Smooth muscle cell of the brain vasculature (primary cell): ENCODE measurements at places on chromosomes 1 and 21.

DNA sequence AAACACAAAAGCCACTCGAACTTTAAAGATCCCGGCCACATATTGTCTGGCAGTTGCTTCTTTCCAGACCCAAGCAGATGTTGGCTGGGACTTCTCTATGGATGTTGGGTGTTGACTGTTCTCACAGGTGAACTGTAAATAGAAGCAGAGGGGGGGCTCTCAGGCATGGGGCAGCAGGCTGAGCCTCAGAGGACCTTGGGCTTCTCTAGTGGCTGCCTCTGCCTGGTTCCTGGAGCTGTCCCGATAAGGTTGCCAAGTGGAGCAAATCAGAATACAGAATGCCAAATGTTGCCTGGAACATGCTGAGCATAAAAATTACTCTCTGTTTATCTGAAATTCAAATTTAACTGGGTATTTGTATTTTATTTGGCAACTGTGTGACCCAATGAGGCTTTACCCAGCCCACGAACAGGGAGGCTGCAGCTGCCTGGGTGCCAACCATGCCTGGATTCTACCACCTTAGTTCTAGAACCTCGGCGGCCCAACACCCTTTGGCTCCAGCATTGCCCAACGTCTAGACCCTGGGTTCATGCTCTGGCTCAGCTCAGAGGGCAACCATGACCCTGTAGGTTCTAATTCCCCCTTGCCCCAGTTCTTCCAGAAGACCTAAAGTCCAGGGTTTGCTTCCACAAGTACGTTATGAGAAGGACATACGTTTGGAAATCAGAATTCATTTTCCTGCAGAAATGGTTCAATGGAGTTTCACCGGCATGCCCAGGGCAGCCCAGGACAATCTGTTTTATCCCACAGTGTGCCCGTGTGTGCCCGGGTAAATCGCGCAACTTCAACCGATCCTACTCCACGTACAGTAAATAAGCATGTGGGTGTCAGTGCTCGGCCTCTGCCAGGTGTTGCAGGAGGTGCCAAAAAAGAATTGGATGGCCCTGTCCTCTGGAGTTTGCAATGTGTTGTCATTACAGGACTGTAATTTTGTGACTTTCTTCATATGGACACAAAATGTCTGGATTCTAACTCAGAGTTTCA, 5.4 kb upstream of the SLC45A1 start:
- no peak for DNase-seq

DNA sequence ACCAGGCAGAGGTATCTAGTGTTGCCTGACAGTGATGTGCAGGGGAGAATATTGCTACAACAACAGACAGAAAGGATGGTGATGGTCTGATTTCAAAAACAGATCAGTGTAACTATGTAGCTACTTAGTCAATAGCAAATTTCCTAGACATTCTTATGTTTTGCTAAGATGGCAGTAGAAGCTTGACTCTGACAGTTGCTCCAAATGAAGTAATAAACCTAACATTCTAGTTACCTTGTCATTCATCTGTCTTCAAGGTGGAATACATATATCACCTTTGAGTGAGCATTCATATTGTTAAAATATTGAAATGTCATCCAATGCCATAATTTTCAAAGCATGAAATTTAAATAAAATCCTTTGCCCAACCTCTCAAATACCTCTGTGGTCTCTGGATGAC, 617.4 kb downstream of the USP25 start:
- DNase-seq, result no peak

DNA sequence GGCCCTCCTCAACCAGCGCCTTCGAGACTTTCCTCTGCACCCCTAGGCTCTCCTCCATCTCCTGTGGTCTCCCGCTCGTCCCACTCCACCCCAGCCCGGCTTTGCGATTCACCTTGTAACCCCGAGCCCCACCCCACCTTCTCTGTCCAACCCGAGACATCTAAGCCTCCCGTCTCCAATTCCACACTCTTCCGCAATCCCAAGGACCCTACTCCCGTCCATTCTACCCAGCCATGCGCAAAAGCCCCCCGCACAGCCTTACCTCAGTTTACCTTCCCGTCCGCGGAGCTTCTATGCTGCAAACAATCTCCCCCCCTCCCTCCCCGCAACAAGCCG, 174 bp downstream of the SH3BP5L start:
- DNase-seq, result no peak

DNA sequence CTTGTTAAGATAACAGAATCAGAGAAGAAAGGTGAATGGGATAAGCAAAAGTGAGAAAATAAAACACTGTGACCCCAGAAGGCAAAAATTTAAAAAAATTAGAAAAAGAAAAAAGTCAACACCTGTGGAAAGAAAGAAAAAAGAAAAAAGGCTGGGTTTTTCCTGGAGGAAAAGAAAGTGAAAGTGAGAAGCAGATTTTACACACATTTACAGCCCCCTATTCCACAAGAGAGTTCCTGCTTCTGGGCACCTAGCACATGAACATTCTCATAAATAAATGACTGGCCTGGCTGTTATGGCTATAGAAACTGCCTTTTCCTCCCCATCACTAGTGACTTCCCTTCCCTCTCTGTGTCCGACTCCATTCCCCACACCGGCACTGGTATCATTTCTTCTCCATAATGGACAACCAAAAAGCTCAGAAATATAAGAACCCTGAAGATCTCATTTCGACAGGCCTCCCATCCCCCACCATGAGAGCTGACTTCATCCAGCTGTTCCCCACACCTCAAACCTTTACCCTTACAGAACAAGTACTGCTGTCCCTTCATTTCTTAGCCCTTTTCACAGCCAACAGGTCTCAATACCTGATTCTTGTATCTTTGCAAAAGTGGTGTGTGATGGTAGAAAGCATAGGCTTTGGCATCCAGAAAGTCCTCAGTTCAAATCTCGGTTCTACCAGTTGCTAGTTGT, 12.6 kb downstream of the MTF1 start:
- DNase-seq, result no peak

DNA sequence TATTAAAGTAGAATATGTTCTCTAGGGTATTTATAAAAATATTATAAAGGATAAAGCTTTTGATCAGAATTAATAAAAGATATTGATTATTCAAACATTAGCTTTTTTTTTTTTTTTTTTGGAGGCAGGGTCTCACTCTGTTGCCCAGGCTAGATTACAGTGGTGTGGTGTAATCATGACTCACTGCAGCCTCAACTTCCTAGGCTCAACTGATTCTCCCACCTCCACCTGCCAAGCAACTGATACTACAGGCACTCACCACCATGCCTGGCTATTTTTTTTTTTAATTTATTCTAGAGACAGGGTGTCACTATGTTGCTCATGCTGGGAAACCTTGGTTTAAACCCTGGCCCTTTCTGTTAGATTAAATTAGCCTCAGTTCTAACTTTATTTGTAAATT, 188.3 kb downstream of the CLEC20A start:
- no peak for DNase-seq

- DNase-seq, result no peak
These were observed 249.7 kb upstream of the RUNX1 start for GRCh38 chr21:35298757-35299156.

DNA sequence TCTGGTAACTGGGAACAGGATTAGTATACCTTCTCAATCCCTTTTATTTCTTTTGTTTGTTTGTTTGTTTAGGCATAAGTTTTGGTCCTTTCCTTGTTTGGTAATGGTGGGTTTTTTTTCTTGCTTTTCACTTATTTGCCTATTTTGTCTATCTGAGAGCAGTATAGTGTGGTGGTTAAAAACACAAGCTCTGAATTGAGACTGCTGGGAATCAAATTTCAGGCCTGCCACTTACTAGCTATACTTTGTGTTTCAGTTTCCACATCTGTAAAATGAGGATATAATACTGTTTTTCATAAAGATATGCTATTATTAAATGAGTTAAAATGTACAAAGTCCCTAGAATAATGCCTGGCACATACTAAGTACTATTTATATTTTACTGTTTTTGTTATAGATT, 81.6 kb upstream of the IVNS1ABP start:
- no peak for DNase-seq

- DNase-seq, result no peak
These were observed 28.1 kb upstream of the ACBD6 start for GRCh38 chr1:180530501-180530900.

- DNase-seq, result no peak
These were observed 1035.7 kb downstream of the ADGRL2 start for GRCh38 chr1:82836213-82836972.

DNA sequence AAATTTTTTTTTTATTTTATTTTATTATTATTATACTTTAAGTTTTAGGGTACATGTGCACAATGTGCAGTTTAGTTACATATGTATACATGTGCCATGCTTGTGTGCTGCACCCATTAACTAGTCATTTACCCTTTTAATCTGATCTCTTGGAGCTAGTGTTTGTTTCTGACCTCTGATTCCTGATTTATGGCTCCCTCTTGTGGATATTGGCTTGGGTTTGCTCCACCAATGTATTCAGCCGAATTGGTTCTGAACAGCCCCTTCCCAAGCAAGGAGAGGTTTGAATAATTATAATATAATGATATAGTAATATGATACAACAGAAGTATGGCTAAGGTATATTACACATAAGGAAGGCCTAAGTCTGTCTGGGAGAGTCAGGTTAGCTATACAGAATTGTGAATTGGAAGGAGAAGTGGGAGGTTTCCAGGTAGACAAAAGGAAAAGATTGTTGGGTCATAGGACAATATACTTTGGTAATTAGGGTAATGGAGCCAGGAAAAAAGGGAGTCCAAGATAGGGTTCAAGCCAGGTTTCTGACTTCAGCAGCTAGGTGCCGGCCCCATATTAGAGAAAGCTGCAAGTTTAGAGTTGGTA, 53.1 kb upstream of the HMCN1 start:
- DNase-seq, result no peak

- DNase-seq, result no peak
These were observed 14.0 kb upstream of the ZNF697 start for GRCh38 chr1:119662034-119662437.

DNA sequence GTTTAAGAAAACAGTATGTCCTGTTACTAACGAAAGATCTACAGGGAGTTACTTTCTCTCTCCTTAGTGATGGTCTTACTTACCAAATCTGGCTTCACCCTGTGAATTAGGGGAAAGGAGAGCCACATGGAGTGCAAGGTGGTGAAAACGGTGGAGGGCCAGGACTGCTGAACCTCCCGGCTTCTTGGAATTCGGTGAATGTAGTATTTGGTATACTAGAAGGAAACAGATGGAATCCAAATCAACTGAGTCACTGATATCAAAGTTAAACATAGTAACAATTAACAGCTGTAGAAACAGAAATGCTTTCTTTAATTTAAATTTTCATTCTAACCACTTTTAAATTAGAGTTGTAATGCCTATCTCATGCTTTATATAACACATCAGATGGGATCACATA, 45.7 kb downstream of the ALG14 start:
- DNase-seq, result no peak

DNA sequence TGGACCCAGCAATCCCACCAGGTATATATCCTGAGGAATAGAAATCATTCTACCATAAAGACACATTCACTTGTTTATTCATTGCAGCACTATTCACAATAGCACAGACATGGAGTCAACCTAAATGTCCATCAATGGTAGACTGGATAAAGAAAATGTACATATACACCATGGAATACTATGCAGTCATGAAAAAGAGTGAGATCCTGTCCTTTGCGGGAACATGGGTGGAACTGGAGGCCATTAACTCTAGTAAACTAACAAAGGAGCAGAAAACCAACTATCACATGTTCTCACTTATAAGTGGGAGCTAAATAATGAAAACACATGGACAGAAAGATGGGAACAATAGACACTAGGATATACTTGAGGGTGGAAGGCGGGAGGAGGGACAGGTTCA, 36.1 kb upstream of the PRKACB start:
- no peak for DNase-seq

GRCh38 chr1:206685334-206685768, 646 bp downstream of the MAPKAPK2 start:
- DNase-seq, result no peak

DNA sequence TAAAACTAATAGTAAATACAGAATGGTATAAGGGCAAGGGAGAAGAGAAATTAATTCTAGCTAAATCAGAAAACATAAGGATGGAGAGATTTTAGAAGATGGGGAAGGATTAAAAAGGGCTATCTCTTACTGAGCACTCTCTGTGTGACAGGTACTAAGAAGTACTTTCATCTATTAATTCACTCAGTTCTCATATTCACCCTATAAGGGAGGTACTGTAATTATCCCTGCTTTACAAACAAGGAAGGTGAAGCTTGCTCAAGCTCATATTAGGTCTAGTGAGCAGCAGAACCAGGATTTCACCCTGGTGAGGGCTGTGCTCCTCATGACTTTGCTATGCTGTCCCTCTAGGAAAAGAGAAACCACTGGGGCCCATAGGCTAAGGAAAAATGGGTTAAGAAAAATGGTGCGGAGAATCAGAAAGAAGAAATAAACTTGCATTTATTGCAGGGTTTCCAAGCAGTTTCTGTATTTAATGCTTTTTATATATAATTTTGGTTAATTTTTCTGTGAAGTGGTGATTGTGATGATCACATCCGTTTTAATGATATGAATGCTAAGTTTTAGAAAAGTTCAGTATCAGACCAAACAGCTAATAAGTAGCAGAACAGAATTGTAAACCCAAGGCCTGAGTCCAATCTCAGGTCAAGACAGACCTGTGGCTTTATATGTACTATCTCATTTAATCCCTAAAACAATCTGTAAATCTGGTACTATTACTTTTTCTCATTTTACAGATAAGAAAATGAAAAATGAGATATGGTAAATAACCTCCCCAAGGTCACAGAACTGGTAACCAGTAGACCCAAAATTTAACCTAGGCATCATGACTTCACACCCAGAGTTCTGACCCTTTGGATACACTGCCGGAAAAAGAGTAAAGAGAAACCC, 1.7 kb downstream of the PCNX2 start:
- DNase-seq, result no peak

DNA sequence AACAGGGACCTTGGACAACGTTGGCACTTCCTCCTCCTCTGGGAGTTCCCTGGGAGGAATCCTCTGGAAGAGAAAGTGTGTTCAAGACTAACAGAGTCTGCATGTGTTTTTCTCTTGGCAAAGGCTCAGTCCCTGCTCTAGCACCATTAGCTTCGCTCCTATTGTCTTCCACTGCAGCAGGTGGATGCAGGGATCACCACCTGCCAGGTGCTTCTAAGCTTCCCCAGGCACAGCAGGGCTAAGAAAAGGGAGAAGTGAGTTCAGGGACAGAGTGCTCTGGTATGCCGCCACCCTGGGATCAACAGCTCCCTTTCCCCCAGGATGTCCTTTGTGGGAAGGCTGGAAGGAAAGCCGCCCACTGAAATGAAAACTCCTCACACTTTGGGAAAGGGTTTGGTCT, 43.9 kb upstream of the IL20 start:
- DNase-seq, result no peak

GRCh38 chr21:29074007-29074376, 544 bp upstream of the CCT8 start:
- no peak for DNase-seq

DNA sequence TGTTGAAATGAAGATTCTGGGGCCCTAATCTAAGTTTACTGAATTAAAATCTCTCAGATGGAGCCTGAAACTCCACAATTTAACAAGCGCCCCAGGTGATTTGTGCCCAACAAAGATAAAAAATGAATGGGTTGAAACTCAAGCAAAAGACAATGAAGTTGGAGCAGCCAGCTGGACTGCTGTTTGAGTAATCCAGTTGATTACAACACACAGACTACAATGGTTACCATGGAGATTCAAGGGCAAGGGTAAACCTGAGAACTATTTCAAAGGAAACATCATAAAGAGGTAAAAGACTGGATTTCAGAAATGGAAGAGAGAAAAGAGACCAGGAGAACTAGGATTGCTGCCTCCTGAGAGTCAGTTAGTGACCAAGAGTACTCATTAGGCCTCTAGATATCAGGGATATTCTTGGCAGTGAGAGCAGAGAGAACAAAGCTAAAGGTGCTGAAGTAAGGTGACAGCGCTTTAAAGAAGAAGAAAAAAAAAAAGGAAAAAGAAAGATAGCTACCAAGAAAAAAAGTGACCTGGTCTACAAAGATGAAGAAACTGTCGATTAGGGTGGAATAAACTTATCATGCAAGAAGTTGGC, 44.5 kb downstream of the LRRC53 start:
- no peak for DNase-seq
